ENCODE measurements at places on chromosomes 7 and 10. TPM values are rescaled to one million over a fixed set of nuclear protein-coding genes. Genes with fewer than 3 reads are reported as not detected.

DNA sequence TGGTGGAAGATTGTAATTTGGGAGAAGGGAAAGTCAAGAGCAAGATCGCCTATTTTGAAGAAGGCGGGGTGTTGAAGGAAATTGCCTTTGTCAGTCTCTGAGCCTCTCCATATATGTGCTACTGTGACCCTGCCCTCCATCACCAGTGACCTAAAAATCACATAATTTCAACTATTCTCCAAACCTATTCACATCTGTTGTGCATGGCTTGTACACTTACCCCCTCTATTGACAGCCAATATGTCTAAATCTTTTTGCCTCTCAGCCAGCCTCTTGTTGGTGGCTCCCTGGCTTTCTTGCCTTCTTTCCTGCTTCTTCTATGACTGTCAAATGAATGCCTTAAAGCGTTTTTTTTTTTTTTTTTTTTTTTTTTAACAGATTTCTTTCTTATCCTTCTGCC, 295.6 kb downstream of the AUTS2 start:
- DNase-seq = no peak

DNA sequence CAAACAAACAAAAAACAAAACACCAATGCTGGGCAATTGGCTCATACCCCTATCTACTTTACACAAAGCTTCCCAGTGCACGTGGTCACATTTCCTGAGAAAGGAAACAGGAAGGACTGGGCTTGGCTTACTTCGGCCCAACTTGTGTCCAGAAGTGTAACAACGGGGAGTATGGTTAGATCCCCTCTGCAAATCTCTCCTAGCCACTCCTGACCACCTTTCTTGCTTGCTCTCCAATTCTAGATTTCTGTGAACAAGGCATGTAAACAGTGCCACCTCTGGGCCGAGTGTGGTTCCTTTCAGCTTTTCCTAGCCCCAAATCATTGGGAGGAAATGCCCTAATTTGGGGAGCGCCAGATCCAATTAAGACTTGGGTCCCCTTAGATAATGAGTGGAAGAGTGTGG, 21.0 kb upstream of the FRAT2 start:
- no peak for DNase-seq

GRCh38 chr7:33040803-33041516, 21.6 kb downstream of the NT5C3A start:
- no peak for DNase-seq

DNA sequence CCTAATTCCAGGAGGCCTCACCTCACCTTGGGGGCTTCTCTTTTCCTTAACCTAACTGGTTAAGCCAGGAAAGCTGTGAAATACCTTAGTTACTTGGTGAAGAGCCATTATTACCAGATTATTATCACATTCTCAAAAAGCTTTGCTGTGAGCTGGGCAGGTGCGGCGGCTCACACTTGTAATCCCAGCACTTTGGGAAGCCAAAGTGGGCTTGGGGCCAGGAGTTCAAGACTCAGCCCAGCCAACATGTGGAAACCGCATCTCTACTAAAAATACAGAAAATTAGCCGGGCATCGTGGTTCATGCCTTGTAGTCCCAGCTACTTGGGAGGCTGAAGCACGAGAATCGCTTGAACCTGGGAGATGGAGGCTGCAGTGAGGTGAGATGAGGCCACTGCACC, 102.4 kb upstream of the KLF6 start:
- DNase-seq = no peak

GRCh38 chr10:65301181-65301580, 1624.7 kb upstream of the LRRTM3 start:
- no peak for DNase-seq

GRCh38 chr10:29830531-29831512, 196.1 kb upstream of the SVIL start:
- DNase-seq = no peak

GRCh38 chr10:5013385-5013784, 9.7 kb upstream of the AKR1C2 start:
- no peak for DNase-seq

KLLN gene
- 1.3 TPM for polyA plus RNA-seq

RHOBTB1 gene
- polyA plus RNA-seq = 69.5 TPM

Measured in right renal pelvis (tissue), 4 donors.